ENCODE measurements at places on chromosomes 2 and 18. TPM values are rescaled to one million over a fixed set of nuclear protein-coding genes. Genes with fewer than 3 reads are reported as not detected.

The PSMA8 gene
- not detected for total RNA-seq

DNA sequence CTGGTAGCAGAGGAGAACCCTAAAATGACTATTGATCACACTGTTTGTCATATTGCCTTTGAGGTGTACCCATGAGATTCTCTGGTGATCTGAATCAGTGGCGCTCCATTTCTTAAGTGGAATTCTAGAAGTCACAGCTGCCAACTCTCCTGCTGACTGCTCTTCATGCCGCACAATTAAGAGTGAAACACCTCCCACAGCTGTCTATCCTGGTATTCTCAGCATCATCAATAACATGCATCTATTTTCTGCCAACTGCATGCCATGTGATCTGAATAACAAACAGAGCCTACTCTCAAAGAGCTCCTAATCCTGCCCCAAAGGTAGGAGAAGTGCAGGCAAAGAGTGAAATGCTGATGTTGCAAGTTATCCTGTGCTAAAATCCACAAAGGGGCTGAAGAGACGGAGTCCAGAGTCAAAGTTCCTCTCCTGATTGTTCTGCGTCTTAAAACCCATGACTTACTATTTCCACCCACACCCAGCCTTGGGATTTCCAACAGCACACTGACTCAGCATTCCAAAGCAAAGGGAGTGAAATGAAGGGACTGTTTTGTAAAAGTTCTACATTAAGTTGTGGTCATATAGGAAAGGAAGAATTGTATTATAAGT, 13.7 kb upstream of the DAPL1 start:
- peaks cover 16% of the 10 kb centered on the region for H3K4me1 ChIP-seq
- H3K4me3 ChIP-seq, result no peak overlapping the region
- peaks cover 2% of the 10 kb centered on the region for H3K27me3 ChIP-seq
- no peaks in the 10 kb centered on the region for H3K36me3 ChIP-seq
- no peak overlapping the region for H3K27ac ChIP-seq

GRCh38 chr2:147782141-147782930, 62.5 kb upstream of the ACVR2A start:
- H3K4me1 ChIP-seq, result no peaks in the 10 kb centered on the region
- no peaks in the 10 kb centered on the region for H3K36me3 ChIP-seq
- DNase-seq, result no peak

- no peaks in the 10 kb centered on the region for H3K27me3 ChIP-seq
- no peaks in the 10 kb centered on the region for H3K36me3 ChIP-seq
- H3K27ac ChIP-seq, result no peak overlapping the region
- H3K4me3 ChIP-seq, result no peak overlapping the region
- DNase-seq, result no peak
Measured at GRCh38 chr2:85511008-85511811, 27.8 kb upstream of the MAT2A start.

- peak overlapping the region; percentile 60 for H3K27ac ChIP-seq
- no peak overlapping the region for H3K4me3 ChIP-seq
- no peaks in the 10 kb centered on the region for H3K27me3 ChIP-seq
Measured at GRCh38 chr2:36615222-36615621, 17.3 kb upstream of the FEZ2 start.

DNA sequence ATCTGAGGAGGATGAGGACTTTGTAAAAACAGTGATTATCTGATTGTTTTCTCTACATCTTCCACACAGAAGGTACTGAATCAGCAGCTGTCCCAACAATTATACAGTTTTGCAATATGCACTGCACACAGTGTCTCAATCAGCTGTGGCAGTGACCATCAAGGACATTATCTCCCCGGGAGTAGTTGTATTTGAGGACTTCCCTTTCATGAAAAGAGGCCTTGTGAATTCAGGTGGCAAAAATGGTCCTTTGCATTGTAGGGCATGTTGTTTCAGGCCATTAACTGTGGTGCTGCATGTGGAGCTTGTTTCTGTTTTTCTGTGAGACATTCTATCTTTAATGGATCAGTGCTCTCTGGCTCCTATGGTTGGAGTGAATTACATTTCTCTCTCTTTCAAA, 779.4 kb upstream of the FSHR start:
- H3K36me3 ChIP-seq, result no peaks in the 10 kb centered on the region
- no peak overlapping the region for H3K27ac ChIP-seq
- no peak for DNase-seq
- no peaks in the 10 kb centered on the region for H3K27me3 ChIP-seq
- H3K4me1 ChIP-seq, result no peaks in the 10 kb centered on the region
- H3K4me3 ChIP-seq, result no peak overlapping the region

- no peaks in the 10 kb centered on the region for H3K36me3 ChIP-seq
- H3K27me3 ChIP-seq, result no peaks in the 10 kb centered on the region
- DNase-seq, result no peak
- H3K27ac ChIP-seq, result no peak overlapping the region
Measured at GRCh38 chr2:138087751-138088593, 123.7 kb downstream of the HNMT start.

DNA sequence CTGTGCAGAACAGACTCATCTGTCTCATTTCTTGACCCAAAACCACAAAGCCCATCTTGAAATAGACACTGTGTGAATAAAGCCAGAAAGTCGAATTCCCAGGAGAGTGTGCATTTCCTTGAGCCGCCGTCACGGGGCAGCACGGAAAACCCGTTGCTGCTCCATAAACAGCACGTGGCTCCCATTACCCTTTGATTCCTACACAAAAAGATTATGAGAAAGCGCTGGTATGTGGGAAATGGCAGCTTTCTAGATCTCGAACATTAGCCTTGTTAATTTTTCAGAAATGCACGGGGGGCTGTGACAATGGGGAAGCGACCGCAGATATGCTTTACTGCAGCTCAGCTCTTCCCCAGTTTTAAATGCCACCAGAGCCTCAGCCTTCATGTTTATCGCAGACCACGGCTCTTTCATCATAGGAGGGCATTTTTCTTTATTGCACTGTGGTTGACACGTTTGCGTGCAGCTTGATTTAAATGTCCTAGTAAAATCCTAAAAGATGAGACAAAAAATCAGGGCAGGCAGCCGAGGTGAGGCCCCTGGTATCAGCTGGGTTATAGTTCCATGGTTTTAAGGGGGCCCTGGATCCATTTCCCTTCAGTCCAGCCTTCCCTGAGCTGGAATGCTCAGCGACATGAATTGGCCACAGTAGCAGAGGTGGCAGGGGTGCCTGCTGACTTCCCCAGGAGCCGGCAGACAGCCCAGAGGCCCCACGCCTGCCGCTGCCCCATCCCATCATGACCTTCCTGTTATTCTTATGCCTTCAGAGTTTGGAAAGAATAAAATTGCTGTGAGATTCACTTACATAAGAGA, 249.3 kb downstream of the NDUFA10 start:
- H3K36me3 ChIP-seq, result no peaks in the 10 kb centered on the region
- H3K27me3 ChIP-seq, result peaks cover 7% of the 10 kb centered on the region
- no peak overlapping the region for H3K4me3 ChIP-seq
- H3K27ac ChIP-seq, result no peak overlapping the region

The SPR gene
- total RNA-seq, result 22.7 TPM

DNA sequence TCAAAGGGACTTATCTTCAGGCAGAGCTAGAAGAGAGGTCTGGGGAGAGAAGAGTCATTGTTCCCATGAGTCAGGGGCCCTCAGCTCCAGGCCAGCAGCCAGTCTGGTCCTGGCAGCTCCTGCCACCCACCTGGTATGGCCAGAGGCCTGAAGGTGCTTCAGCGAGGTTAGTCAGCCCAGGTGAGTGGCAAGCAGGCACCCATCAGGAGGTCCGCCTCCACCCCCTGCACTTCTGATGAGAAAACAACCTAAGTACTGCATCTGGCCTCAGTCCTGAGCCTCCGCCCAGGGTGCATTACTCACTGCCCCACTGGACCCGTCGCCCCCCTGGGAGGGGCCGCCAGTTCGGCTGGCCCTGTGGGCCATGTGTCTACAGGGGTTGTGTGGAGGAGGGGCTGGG, 130.2 kb downstream of the INHBB start:
- DNase-seq, result no peak
- no peak overlapping the region for H3K27ac ChIP-seq
- peaks cover 10% of the 10 kb centered on the region for H3K4me1 ChIP-seq
- H3K27me3 ChIP-seq, result peaks cover 13% of the 10 kb centered on the region
- no peak overlapping the region for H3K4me3 ChIP-seq
- peaks cover 10% of the 10 kb centered on the region for H3K36me3 ChIP-seq

The CAMKMT gene
- total RNA-seq, result 6.8 TPM

The UGT1A5 gene
- total RNA-seq, result not detected

The TUBA4B gene
- total RNA-seq, result not detected

GRCh38 chr2:181677912-181678586, 2.3 kb downstream of the NEUROD1 start:
- no peak overlapping the region for H3K27ac ChIP-seq
- peaks cover 32% of the 10 kb centered on the region for H3K4me1 ChIP-seq
- peaks cover 14% of the 10 kb centered on the region for H3K36me3 ChIP-seq
- DNase-seq, result no peak
- peaks cover 54% of the 10 kb centered on the region for H3K27me3 ChIP-seq
- no peak overlapping the region for H3K4me3 ChIP-seq

- no peak for DNase-seq
- H3K27ac ChIP-seq, result no peak overlapping the region
- no peaks in the 10 kb centered on the region for H3K36me3 ChIP-seq
- no peak overlapping the region for H3K4me3 ChIP-seq
- H3K27me3 ChIP-seq, result peaks cover 23% of the 10 kb centered on the region
Measured at GRCh38 chr2:68889021-68889420, 17.8 kb upstream of the BMP10 start.

- no peak for DNase-seq
- no peak overlapping the region for H3K27ac ChIP-seq
- H3K4me3 ChIP-seq, result no peak overlapping the region
- H3K27me3 ChIP-seq, result no peaks in the 10 kb centered on the region
Measured at GRCh38 chr2:140842110-140842509, 1288.7 kb downstream of the LRP1B start.

All from HFFc6 (cell line).